HT-29 (cell line): ENCODE measurements at places on chromosomes 13 and 19. TPM values are rescaled to one million over a fixed set of nuclear protein-coding genes. Genes with fewer than 3 reads are reported as not detected.

The S1PR5 gene
- not detected in 2 replicates for total RNA-seq

- DNase-seq: no peak
Measured at GRCh38 chr19:3017923-3018322, 11.2 kb downstream of the TLE2 start.

GRCh38 chr19:53007606-53008005, 6.1 kb upstream of the ERVV-1 start:
- DNase-seq: no peak

DNA sequence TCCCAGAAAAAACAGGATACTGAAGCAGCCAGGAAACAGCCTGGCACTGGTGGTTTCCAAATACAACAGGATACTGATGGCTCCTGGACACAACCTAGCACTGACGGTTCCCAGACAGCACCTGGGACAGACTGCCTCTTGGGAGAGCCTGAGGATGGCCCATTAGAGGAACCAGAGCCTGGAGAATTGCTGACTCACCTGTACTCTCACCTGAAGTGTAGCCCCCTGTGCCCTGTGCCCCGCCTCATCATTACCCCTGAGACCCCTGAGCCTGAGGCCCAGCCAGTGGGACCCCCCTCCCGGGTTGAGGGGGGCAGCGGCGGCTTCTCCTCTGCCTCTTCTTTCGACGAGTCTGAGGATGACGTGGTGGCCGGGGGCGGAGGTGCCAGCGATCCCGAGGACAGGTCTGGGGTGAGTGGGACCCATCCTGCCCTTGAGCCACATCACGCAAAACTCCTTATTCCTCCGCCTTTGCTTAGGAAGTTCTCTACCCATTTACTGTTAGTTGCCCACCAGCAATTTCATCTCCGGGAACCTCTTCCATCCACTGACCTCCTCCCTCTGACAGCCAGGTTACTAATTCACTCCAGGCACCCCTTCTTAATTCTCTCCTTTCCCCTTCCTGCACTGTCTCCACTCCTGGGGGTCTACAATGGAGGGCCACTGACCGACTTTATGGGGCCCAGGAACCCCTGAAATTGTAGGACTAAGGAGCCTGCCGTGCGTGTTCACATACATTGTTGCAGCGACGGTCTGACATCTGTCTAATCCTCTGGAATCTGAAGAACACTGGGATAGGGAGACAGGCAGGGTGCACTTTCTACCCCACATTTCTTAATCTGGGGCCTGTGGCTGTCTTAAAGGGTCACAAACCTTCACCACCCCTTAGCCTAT, 1.2 kb downstream of the ITPKC start:
- peak; percentile 68 for DNase-seq

- no peak for DNase-seq
Measured at GRCh38 chr13:94327318-94327717, 152.2 kb downstream of the DCT start.

- DNase-seq: no peak
Measured at GRCh38 chr13:108629181-108629752, at the start of gene MYO16. Gene MYO16 (plus strand): TSS chr13:108629611. CDS start chr13:108629845, 234 bp downstream.
